Prostate gland (tissue), 2 donors: ENCODE measurements at places on chromosomes 6 and 20. TPM values are rescaled to one million over a fixed set of nuclear protein-coding genes. Genes with fewer than 3 reads are reported as not detected.

GRCh38 chr6:121549736-121550135 lies 114.3 kb downstream of the GJA1 start:
- DNase-seq: no peak

DNA sequence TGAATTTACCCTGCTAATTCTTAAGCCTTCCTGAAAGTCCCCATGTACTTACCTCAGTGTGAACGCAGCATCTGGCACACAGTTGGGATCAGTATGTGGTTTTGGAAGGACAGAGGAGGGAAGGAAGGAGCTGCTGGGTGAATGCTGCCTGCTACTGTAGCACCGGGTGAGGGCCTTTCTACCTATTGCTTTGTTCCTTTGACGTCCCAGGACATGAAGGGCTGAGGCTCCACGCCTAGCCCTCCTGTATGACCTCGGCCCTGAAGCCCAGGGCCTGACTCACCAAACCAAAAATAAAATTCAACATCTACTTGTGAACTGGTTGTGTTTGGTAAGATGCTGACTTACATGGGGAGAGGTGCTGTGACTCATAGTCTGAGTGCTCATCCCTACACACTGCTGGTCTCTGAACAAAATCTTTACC lies 51.1 kb downstream of the ARID1B start:
- no peak for DNase-seq

ZDHHC14 gene
- 53.3 TPM for total RNA-seq

PLG gene
- 0.17 TPM for total RNA-seq

DNA sequence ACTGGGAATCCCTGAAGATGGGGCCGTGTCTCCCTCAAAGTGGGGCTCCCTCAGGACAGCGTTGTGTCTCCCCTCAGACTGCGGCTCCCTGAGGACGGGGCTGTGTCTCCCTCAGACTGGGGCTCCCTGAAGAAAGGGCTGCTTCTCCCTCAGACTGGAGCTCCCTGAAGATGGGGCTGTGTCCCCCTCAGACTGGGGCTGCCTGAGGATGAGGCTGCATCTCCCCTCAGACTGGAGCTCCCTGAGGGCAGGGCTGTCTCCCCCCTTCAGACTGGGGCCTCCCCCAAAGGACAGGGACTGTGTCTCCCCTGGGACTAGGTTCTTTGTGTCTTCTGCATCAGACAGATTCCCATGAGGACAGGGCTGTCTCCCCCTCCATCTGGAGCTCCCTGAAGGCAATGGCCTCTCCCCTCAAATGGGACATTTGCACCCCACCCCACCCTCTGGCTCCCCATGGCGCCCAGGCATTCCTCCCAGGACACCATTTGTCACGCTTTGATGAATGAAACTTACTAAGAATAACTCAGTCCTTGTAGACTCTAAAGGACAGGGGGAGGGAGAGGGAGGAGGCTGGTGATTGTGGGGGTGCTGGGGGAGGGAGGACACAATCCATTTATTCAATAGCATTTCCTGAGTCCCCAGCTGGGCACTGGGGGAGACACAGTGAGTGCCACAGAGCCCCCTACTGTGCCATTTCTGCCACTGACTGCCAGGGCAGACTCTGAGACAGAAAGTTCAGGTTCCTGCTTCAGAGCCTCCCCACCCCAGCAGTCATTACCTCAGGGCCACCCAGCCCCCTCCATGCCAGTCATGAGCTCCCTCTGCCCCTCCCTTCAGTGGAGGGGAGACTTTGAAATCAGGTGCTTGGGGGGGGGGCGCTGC lies 122.4 kb downstream of the MRPL14 start:
- no peak for DNase-seq

DEF6 gene
- 33.4 TPM for total RNA-seq

ZFP57 gene
- 0.57 TPM for total RNA-seq
